ENCODE measurements at places on chromosomes 2 and 18.

DNA sequence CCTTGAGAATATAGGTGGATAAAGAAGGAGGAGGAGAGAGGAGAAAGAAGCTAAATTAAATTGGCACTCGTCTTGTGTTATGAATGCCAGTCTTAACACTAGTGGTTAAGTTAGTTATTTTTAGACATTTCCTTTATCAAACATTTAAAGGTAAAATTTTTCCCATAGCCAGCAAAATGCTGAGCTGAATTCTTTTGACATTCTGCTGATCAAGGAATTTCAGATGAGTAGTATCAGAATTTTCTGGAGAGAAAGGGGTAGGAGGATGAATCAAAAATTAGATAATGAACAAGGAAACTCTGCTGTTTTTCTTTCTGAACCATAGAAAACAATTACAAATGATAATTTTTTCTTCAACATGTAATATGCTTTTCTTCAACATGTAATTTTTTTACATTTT, 52.5 kb downstream of the ASXL3 start:
- DNase-seq: no peak

DNA sequence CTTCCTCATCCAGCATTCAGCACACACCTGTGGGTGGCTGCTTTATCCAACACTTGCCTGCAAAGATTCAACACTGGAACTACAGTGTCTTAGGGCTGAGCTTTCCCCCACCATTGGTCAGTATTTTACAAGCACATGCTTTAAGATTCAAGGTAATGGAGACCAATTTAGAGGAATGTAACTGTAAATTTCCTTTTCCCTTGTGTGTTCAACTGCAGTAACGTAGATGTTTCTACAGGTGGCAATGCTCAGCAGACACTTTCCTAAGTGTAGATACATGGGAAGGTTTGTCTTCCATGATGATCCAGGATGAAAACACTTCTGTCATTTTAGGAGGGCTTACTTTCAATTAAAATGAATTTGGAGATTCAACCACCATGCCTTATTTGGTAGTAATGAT, 143.6 kb upstream of the PXDN start:
- no peak for DNase-seq

GRCh38 chr2:154343282-154343681, 355.2 kb upstream of the KCNJ3 start:
- DNase-seq: no peak

GRCh38 chr2:214100488-214100887, 310.4 kb upstream of the VWC2L start:
- DNase-seq: no peak

GRCh38 chr2:192286093-192286701, 91.5 kb upstream of the TMEFF2 start:
- DNase-seq: peak; percentile 50

GRCh38 chr2:51103205-51103604, 71.3 kb upstream of the NRXN1 start:
- no peak for DNase-seq

- no peak for DNase-seq
These were observed 391.3 kb upstream of the GYPC start for GRCh38 chr2:126264625-126265024.

GRCh38 chr18:76314496-76314895, 180.5 kb downstream of the ZNF516 start:
- DNase-seq: no peak

DNA sequence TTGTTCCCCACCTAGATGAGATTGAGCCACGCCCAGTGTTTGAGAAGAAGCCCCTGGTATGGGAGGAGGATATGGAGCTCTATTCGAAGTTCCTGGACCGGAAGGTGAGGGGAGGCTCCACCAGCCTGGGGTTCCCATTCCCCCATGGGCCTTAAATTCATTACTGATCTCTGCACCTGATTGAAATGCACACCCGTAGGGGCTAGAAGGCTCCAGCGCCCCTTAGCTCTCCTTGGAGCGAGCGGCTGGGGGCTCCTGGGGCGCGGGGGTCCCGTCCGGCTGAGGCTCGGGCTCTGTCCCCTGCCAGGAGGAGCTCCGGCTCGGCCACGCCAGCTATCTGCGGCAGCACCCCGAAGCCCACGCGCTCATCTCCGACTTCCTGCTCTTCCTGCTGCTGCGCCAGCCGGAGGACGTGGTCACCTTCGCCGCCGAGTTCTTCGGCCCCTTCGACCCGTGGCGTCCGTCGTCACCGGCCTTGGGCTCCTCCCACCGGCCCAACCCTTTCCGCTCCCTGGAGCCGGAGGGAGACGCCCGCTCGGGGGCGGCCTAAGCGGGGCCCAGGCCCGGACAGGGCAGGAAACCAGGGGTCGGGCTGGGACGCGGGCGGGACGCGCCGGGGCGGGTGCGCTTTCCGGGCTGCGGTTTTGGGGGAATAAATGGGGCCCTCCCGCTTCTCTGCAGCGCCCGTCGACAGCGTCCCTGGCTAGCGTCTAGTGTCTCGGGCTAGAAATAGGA, 10.9 kb downstream of the CATIP start:
- DNase-seq: peak; percentile 98

- DNase-seq: peak; percentile 77
These were observed 168.2 kb downstream of the FAM210A start for GRCh38 chr18:13558124-13558523.

DNA sequence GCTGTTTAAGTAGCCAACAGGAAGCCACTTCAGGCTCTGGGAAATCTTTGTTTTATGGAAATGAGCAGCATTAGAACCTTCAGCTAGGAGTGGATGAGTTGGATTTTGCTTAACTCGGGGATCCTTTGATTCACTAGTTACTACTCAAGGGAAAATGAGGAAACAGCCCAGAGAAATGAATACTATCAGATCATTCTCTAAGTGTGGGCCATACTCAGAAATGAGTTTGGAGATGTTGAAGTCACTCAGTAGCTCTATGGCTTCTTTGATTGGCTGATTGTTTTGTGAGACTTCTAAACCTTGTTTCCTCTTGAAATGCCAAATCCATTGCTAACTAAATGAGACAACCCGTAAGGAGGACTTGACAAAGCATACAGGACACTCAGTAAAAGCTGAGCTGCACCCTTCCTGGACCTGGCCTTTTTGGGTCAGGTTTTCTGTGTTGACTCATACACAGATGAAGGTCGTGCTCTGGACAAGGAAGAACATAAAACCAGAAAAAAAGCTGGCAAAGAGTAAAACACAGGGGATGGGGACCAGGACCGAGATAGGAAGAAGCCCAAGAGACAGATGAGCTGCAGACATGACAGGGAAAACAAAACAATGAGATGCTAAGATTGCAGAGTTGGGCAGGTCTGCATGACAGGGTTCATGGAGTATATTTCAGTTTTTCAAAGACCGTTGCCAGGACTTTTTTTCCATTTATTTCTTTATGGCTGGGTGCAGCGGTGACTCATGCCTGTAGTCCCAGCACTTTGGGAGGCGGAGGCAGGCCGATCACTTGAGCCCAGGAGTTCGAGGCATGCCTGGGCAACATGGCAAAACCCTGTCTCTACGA, 41.6 kb downstream of the INO80C start:
- DNase-seq: no peak

DNA sequence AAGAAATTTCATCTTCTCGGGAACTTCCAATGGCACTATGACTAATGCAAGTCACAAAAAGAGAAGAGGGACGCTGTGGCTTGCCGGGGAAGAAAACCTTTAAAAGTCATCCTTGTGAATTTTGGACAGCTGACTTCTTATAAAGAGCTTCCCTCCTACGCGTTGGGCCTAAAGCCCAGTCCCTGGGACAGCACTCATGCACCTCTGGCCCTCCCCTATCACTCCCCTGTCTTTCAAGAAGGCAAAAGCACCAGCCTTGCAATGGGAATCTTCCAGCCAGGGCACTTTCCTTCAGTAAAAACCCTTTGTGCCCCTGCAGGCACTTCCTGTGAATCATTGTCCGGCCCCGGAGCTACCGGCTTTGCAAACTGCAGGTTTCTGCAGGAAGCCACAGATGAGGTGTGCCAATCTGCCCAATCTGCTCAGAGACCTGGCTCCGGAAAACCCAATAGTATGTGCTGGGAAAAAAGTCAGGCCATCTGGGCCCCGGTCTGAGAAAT, 7.1 kb downstream of the MREG start:
- DNase-seq: peak; percentile 99

DNA sequence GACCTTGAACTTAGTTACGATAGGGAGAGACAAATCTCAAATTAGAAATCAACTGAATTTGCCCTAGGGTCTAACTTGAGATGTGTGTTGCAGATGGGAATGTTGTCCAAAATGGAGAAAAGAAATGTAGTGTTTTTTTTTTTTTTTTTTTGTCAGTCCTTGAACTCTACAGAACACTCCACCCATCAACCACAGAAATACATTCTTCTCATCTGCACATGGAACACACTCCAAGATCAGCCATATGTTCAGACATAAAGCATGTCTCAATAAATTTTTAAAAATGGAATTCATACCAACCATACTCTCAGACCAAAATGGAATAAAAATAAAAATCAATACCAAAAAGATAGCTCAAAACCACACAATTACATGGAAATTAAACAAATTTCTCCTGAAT, 526.5 kb downstream of the FBXO15 start:
- DNase-seq: no peak

DNA sequence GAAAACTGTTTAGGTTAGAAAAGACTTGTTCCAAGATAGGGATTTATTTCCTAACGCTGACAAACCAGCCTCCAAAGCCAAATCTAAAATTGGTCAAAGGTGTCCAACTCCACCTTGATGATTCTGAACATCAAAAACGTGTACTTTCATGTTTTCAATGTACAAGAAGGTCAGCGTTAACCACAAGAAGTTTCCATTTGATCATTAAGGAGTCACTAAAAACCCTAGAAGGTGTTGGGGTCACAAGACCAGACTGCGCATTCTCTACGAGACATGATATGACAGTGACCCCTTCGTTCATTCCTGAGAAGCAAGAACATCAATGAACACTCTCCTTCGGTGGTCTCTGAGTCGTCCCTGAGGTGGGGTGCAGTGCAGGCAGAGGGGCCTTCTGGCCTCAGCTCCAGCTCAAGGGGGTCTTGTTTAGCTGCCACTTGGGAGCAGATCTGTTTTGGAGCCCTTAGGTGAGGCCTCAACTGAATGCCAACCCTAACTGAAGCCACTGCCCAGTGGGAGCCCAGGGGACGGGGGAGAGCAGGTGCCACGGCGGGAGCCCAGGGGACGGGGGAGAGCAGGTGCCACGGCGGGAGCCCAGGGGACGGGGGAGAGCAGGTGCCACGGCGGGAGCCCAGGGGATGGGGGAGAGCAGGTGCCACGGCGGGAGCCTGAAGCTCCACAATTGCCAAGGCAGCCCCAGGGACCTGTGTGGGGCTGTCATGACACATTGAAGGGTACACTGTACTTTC, 55.2 kb downstream of the PARD6G start:
- DNase-seq: no peak

- DNase-seq: no peak
These were observed 88.6 kb upstream of the B3GNT7 start for GRCh38 chr2:231306791-231307393.

GRCh38 chr2:45892757-45893156, 241.3 kb downstream of the PRKCE start:
- DNase-seq: peak; percentile 75

DNA sequence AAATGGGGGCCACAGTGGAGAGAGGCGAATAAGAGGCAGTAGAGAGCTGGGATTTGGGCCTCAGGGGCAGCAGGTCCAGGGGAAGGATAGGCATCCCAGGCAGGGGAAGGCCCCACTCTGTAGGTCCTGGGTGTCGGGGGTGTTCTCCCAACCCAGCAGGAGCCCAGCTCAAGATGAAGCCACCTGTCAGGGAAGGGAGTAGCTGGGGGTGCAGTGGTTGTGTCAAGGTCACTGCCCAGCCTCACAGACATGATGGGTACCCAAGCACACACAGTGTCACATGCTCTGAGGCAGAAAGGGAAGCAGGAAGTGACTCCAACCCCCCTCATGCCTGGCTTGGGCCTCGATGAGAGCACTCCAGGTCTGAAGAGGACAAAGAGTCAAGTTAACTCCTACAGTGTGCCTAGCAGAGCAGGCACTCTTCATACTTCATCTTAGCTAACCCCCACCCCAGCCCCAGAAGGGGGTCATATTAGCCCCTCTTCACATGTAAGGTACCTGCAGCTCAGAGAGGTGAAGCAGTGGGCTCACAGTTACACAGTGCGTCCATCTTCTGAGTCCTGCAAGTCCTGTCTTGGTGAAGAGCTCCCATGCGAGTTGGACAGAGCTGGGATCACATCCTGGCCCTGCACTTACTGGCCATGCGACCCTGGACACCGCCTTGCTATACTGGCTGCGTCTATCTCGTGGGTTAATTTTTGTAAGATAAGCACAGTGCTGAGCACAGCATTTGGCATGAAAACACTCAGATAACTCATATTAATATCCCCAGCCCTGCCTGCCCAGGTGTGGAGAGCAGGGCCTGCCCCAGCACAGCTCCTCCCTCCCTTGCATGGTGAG, 72.6 kb upstream of the DAPL1 start:
- DNase-seq: no peak

- no peak for DNase-seq
These were observed 42.4 kb downstream of the TCF7L1 start for GRCh38 chr2:85175369-85176299.

DNA sequence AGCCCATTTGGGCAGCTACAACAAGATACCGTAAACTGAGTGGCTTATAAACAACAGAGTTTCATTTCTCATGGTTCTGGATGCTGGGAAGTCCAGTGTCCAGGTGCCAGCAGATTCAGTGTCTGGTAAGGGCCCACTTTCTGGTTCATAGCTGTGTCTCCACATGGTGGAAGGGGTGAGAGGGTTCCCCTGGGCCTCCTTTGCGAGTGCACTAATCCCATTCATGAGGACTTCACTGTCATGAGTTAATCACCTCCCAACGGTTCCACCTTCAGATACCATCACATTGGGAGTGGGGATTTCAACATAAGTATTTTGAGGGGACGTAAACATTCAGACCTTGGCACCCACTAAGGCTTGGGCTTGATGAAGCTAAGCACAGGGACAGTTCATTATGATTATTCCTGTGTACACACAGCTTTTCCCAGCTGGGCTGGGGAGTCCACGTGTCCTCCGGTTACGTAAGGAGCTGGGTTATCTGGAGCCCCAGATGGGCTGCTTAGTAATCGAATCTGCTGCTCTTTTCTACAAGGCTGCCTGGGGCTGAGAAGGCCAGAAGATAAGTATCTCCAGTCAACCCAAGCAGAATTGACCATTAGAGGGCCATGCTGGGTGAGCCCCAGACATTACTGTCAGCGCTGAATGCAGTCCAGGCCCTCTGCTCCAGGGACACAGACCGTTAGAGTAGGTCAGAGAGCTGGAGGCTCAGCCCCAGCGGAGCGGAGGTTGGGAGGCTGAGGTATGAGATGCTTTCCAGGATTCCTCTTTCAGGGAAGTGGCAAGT, 42.7 kb downstream of the EPAS1 start:
- no peak for DNase-seq

DNA sequence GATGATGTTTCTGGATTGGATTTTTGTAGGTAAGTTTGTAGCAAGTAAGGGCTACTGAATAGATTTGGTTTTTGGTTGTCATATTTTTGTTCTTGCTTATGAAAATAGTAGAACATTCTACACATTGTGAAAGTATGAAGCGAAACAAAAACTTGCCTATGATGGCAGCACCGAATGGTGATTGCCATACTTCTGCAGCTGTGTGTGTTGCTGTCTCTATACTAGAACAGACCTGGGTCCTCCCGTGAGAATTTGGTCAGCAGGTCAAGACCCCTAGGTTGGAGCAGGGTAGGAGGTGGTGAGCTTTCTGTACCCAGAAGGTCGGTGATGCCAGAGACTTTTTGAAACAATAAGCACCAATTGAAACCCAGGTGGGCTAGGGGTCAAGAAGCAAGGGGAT, 322.6 kb downstream of the PRKCE start:
- no peak for DNase-seq

- no peak for DNase-seq
These were observed 244.1 kb upstream of the TNP1 start for GRCh38 chr2:217103752-217104545.

All from suppressor macrophage treated with lipopolysaccharide for 1 hour (primary cell).